ELR (cell line): ENCODE measurements at places on chromosomes 12 and 14.

- no peak for DNase-seq
These were observed 70.7 kb downstream of the C12orf75 start for GRCh38 chr12:105401198-105401597.

GRCh38 chr12:117334855-117335587, 26.4 kb downstream of the NOS1 start:
- DNase-seq: peak; percentile 4

DNA sequence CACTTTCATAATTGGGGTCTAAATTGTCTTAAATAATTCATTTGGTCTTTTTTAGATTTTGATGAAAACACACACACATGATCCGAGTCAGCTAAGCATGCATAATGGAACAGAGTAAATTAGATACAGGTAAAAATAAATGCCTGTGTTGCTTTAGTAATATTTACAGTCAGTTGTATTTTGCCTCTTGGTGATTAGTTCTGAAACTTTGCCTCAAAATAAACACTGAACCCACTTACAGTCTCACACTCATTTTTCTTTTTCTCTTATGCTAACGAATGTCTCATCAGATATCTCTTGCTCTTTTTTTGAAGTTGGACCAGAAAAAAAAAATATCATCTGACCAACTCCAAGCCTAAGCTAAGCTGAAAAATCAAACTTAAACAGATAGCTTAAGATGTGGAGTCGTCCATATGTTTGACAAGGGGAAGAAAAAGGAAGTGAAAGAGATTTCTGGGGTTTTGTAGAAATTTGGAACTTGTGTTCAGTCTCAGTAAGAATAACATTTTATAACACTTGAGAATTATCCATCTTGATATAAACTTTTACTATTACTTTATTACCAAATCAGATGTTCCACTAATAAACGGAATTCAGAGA, 592.5 kb downstream of the RPL10L start:
- no peak for DNase-seq

DNA sequence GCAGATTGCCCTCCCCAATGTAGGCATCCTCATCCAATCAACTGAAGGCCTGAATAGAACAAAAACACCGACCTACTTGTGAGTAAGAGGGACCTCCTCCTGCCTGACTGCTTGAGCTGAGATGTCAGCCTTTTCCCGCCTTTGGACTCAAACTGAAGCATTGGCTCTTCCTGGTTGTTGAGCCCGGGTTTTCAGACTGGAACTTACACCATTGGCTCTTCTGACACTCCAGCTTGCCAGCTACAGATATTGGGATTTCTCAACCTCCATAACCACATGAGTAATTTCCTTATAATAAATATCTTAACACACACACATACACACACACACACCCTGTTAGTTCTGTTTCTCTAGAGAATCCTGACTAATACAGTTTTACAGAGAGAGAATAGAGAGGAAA, 173.4 kb upstream of the NTF3 start:
- peak; percentile 71 for DNase-seq

GRCh38 chr12:65152596-65152995, 16.8 kb upstream of the LEMD3 start:
- no peak for DNase-seq

- DNase-seq: no peak
These were observed 34.0 kb downstream of the MVK start for GRCh38 chr12:109607618-109608017.

- no peak for DNase-seq
These were observed 123.5 kb upstream of the BCL2L14 start for GRCh38 chr12:11947213-11947612.

DNA sequence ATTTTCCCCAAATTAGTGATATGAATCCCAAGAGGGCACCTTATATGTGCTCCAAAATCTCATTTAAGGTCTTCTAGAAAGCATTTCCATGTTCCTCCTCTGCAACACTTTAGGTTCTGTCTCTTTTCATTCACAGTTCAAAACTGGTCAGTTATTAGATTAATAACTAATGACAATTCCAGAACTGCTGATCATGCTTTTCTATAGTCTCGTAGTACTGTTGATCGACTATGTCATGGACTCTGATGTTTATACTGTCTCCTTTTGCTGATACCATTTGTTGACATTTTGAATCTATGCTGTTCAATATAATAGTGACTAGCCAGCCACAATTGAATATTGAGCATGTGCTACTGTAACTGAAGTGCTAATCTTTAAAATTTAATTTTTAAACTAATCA, 728.3 kb downstream of the LRFN5 start:
- DNase-seq: no peak

- no peak for DNase-seq
These were observed 11.1 kb upstream of the KRT73 start for GRCh38 chr12:52629281-52630007.

- no peak for DNase-seq
These were observed 1987.2 kb upstream of the SEL1L start for GRCh38 chr14:83520837-83521236.

- no peak for DNase-seq
These were observed 3.6 kb downstream of the FNTB start for GRCh38 chr14:64990296-64990695.

- DNase-seq: no peak
These were observed 572.3 kb downstream of the PRKD1 start for GRCh38 chr14:29355331-29355730.

DNA sequence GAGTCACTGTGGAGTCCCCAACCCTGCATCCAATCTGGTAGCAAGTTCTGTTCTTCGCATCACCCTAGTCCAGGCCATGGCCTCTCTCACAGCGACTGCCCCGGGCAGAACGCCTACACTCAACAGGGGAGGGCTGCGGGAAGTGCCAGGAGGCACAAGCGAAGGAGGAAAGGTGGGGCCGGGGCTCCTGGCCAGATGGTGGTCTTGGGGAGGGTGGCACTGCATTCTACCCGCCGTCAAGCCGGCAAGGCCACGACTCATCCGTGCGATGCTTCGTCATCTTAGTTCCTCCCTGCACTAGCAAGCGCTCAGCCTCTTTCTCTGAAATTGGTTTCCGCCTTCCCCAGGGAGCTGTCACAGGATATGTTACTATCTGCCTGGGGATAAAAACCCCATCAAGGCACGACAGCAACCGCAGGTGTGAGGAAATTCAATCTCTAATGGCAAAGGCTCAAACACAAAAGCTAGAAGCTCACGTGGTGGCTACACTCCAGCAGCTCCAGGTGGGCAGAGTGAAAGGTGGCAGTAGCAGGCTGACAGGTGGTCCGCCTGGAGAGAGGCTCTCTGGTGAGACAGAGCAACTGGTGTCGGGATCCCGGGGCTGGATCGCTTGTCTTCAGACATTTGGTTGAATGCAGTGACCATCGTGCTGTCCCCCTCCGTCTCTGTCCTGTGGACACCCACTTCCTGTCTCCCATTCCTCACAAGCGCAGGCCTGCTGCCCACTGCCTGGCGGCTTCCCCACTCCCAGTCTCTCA, 34.1 kb downstream of the ACADS start:
- DNase-seq: no peak

GRCh38 chr12:105880824-105881388, 257.8 kb downstream of the NUAK1 start:
- DNase-seq: no peak

GRCh38 chr14:36818246-36818645, 156.6 kb downstream of the PAX9 start:
- DNase-seq: no peak

GRCh38 chr12:80472911-80473500, 29.0 kb downstream of the PTPRQ start:
- peak; percentile 85 for DNase-seq

GRCh38 chr14:101635749-101636560, 74.7 kb downstream of the DIO3 start:
- no peak for DNase-seq

DNA sequence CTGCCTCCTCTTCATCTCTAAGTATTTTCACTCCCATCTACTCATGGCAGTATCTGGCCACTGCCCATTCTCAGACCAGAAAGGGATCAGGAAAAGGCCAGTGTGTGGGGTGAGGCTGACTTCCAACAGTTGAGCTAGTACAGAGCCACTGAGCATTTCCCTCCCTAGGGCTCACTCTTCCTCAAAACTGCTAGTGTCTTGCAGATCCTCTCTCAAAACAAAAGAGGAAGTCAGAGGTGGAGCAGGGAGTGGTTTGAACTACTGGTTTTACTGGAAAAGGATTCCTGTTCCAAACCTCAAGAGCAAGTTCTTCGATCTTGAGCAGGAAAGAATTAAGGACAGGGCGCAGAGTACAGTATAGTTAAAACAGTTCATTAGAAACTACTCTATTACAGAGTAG, 11.7 kb upstream of the RNASE10 start:
- DNase-seq: no peak

DNA sequence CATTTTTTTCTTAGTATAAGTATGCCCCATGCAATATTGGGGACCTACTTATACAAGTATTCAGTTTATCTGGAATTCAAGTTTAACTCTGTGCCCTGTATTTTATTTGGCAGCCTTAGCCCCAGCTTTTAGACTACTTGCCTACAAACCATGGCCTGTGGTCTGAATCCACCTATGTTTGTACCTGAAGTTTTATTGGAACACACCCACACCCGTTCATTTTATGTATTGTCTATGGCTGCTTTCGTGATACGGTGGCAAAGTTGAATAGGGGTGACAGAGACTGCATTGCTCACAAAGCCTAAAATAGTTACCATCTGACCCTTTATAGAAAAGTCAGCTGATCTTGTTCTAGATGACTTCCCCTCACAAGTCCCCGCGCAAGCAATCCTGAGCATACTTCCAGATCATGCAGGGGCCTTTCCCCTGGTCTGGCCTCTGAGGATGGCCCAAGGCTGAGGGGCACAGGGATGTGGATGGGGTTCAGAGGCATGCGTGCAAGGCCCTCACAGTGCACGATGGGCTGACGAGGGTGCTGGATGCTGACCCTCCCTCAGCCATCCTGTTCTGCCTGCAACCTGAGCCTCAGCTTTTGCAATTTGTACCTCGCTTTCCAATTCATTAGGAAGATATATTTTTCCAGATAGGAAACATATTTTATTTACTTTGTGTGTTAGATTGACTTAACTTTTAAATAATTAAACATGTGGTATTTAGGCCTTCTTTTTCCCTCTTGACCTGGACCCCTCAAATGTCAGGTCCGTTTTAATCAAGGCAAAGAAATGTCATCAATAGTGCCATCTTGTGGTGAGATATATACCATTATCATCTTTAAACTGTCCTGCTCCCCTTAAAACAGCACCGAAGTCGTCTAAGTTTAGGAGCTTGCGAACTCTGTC, 527.3 kb upstream of the CCDC196 start:
- peak; percentile 59 for DNase-seq

DNA sequence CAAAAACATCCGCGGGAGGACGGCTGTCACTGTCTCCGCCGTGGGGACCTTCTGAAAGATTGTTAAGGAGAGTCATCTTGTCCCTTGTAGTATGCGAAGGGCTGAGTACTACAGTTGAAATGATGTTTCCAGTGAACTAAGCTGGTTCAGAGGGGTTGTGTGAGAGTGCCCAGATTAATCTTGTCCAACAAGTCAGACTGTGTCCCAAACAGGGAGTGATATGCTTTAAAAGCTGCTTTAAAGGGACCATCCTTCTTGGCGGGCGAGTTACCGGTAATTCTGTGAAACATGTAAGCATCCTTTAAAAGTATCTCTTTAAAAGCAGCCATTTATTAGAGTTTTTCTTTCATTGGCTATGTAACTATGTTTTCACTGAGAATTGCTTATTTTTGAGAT, 1.1 kb downstream of the WDR20 start:
- no peak for DNase-seq

DNA sequence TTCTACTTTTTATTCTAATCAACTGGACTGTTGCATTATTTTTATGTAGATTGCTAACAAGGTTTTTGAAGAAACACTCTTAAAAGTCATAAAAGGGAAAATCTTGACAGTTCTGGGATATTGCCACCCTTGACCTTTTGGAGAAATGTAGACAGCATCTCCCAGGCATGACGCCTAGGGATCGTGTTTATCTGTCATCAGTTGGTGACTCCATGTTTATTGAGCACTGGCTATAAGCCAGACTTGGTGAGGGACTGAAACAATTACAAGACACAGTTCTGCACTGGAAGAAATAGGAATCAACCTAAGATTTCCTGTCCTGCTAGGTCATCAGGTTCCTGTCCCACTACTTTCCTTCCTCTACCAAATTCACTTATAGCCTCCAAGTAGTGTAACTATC, 34.5 kb downstream of the HMGA2 start:
- peak; percentile 76 for DNase-seq

DNA sequence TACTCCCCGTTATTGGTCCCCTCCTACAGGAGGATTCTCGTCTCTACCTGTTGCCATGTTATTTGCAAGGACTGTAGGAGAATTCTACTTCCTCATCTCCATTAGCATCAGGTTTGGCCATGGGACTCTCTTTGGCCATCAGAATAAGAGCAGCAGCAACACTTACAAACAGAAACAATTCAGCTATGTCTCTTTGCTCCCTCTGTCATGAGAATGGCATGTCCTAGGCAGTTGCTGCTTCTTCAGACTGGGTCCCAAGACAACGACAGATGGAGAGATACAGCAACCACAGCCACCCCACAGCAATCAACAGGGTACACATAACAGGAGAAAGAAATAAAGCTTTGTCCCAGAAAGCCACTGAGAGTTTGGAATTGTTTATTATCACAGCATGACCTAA, 19.7 kb downstream of the SLC41A2 start:
- no peak for DNase-seq

DNA sequence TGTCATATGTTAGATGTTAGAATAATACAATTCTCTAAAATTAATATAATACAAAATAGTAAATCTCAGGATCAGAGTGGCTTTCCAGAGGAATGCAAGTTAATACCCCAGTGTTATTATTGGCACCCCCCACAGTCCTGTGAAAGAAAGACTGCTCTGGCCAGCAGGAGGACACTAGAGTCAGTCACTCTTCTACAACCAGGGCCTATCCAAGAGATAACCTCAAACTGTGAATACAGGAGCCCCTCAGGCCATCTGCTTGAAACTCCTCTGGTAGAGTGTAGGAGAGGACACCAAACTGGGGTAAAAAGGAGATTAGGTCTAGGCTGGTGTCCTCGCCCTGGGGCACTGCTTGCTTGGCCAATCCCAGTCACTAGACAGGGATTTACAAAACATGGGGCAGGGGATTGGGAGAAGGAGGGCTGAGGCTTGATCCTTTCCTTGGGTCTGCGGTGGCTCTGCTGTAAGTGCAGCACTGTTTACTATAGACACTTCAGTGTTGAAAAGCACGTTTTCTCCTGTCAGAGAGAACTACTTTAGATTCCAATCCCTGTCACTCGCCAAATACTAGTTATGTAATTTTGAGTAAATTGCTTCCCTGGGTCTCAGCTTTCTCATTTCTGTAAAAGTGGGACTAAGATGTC, 44.5 kb upstream of the PTPRR start:
- no peak for DNase-seq

DNA sequence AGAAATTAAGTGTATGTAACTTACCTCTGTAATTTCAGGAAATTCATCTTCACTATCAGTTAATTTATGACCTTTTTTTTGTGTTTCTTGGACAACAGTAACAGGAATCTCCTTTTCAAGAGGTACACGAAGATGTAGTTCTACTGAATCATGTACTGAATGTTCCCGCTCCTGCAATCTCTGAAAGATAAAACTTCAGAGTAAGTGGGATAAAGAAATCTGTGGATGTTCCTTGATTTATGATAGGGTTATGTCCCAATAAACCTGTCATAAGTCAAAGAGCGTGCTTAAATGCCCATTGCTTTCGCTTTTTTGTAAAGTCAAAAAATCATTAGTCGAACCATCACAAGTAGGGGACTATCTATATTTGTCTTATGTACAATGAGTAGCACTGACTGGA, 40.8 kb downstream of the SENP1 start:
- no peak for DNase-seq
